Right renal pelvis (tissue), 4 donors: ENCODE measurements at places on chromosomes 2 and 18.

DNA sequence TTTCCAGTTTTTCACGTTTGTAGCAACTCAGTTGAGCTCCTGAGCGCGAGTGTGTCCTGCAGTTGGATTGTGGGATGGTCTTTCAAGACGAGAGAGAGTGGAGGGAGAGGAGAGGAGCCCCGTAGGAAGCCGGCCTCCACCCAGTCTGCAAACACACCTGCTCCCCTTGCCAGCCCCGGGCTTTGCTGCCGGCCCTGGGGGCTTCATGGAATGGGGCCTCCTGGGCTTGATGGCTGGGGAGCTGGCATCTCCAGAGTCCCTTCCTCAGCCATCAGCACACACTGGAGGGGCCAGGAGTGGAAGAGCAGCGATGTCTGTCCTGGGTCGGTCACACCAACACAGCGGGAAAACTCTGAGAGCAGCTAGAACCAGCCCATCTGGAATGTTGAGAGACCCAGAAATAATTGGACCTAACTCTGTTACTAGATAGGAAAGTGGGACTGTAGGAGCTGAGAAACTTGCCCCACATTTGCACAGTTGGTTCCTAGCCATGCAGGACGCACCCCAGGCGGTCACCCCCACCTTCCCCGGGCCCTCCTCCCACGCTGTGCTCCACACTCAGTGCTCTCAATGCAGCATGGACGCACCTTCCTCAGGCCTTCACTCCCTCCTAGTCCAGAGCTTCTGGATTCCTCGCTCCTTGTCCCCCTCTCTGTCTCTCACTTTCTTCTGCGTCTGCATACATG is 69.6 kb downstream of the PTGR3 start:
- no peak for DNase-seq

DNA sequence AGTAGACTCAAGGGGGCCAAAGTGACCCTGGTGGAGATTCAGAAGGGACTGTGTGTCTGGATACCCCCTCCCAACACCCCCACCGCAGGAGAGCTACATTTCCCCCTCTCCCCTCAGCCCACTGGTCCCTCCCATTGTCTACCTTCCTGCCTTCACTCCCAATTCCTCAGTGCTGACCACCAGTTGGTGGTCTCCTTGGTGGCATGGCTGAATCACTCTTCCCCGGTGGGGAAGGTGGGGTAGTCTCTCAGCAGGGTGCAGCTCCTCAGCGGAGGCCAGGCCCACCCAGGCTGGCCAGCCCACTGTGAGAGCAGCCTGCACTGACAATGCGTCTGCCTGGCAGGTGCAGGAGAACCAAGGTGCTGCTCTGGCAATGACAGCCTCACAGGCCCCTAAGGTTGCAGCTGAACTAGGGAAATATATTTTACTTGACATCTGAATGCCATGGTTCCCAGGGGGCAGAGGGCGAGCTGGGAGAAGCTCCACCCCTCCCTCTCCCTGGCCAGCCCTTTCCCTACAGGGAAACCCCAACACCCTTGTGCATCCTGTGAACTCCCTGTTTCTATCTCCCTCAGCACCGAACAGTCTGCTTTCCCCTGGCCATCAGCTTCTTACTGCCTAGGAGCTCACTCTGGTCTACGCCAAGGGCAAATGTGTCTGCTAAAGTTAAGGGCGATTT is 62.6 kb upstream of the PAX8 start:
- DNase-seq, result no peak

DNA sequence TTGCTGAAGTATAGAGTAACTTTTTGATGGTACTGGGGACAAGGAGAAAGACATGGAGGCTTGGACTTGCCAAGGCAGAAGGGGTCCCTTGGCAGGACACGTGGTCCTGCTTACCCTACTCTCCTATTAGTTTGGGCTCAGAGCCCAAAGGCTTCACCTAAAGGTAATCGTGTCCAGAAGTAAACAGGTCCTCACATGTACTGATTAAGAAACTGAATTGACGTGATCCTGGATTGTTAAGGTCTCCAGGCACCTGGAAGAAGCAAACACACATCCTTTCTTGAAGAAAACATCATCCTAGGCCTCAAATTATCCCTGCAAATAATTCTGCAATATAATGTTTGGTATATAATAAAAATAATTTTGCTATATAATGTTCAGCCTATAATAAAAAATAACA is 50.0 kb downstream of the DTNB start:
- no peak for DNase-seq

GRCh38 chr2:134233728-134234136 is 20.1 kb upstream of the MGAT5 start:
- DNase-seq, result no peak

DNA sequence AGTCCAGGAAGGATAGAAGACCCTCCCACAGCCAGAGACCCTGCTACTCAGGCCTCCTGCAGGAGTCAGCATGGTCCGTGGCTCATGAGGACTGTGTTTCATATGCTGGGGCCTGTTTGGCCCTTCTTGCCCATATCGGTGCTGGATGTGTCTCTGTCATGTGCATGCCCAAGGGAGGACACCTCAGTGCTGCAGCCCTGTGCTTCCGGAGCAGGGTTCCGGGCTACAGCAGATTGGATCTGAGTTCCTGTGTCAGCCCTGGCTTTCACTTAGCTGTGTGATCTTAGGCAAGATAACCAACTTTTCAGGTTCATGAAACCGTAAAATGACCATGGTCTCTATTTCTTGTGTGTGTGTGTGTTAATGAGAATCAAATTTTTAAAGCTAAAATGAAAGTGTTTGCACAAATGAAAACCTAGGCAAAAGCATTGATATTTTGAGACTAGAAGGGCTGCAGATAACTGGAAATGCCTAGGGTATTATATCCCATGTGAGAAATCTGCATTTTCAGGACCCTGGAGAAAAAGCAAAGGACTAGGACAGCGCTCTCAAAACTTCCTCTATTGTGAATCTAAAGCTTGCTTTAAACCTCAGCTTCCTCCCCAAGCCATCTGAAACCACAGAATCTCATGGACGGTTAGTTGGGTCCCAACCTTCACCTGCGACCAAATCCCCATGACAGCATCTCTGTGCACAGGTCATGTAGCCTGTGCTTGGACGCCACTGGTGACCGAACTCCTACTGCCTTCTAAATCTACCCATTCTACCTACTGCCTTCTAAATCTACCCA is 58.8 kb upstream of the CAPN13 start:
- no peak for DNase-seq
